CD8-positive, alpha-beta memory T cell (primary cell): ENCODE measurements at places on chromosomes 4 and X. TPM values are rescaled to one million over a fixed set of nuclear protein-coding genes. Genes with fewer than 3 reads are reported as not detected.

Gene TAPT1
- 27.6 TPM for total RNA-seq

Gene KIT
- total RNA-seq, result 0.39 TPM

Gene SH3BGRL
- total RNA-seq, result 30.7 TPM

Gene MAGEB18
- not detected for total RNA-seq

Gene ERVMER34-1
- total RNA-seq, result 0.20 TPM

Gene CFAP99
- total RNA-seq, result 0.07 TPM

DNA sequence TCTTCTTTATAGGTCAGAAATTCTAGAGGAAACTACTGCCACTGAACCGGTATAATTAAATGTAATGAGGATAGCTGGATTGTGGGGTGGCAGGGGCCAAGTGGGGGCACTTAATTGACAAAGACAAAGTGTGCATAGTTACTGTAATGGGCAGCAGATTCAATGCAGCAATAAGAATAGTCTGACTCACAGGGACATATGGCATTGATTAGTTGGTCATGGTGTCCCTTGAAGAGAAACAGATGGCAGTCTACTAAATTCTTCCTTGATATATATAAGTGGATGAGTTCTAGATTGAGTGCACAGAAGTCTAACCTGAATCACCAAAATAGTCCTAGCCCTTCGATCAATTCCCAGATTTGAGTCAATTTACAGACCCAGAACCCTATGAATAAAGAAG lies 31.6 kb downstream of the ETDC start:
- H3K4me1 ChIP-seq, result peaks cover 44% of the 10 kb centered on the region
- no peaks in the 10 kb centered on the region for H3K27me3 ChIP-seq
- no peak for DNase-seq
- H3K4me3 ChIP-seq, result peak overlapping the region; percentile 43
- H3K36me3 ChIP-seq, result no peaks in the 10 kb centered on the region

- no peak overlapping the region for H3K4me3 ChIP-seq
- no peak overlapping the region for H3K27ac ChIP-seq
- H3K27me3 ChIP-seq, result no peaks in the 10 kb centered on the region
Observed at GRCh38 chr4:38396845-38397547, 267.0 kb upstream of the KLF3 start.

DNA sequence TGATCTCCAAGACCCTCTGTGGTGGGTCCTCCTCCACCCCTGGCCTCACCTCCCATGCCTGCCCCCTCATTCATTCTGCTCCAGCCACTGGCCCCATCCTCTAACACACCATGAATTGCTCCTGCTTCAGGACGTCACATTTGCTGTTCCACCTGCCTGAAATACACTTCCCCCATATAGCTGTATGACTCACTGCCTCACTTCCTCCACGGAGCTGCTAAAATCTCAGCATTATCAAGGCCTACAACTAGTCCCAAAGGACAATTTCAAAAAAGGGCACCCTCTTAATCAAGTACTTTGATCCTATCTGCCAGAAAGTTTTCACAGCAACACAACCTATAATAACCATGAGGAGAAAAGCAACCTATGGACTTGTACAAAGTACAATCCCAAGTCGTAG lies 43.6 kb upstream of the PHOX2B start:
- no peaks in the 10 kb centered on the region for H3K4me1 ChIP-seq
- no peak overlapping the region for H3K27ac ChIP-seq
- no peaks in the 10 kb centered on the region for H3K36me3 ChIP-seq
- H3K4me3 ChIP-seq, result no peak overlapping the region
- no peak for DNase-seq

GRCh38 chr4:81605271-81605670 lies 133.6 kb upstream of the RASGEF1B start:
- H3K4me1 ChIP-seq, result no peaks in the 10 kb centered on the region
- H3K27ac ChIP-seq, result no peak overlapping the region
- no peaks in the 10 kb centered on the region for H3K27me3 ChIP-seq
- DNase-seq, result no peak
- H3K36me3 ChIP-seq, result no peaks in the 10 kb centered on the region

GRCh38 chr4:182454440-182455013 lies 211.3 kb downstream of the TENM3 start:
- H3K4me1 ChIP-seq, result peaks cover 9% of the 10 kb centered on the region
- H3K27me3 ChIP-seq, result peaks cover 15% of the 10 kb centered on the region
- no peaks in the 10 kb centered on the region for H3K36me3 ChIP-seq
- no peak for DNase-seq
- H3K27ac ChIP-seq, result no peak overlapping the region

- H3K4me3 ChIP-seq, result no peak overlapping the region
- H3K4me1 ChIP-seq, result no peaks in the 10 kb centered on the region
- H3K27ac ChIP-seq, result no peak overlapping the region
- H3K36me3 ChIP-seq, result no peaks in the 10 kb centered on the region
Observed at GRCh38 chr4:186326391-186326790, 60.4 kb downstream of the F11 start.

DNA sequence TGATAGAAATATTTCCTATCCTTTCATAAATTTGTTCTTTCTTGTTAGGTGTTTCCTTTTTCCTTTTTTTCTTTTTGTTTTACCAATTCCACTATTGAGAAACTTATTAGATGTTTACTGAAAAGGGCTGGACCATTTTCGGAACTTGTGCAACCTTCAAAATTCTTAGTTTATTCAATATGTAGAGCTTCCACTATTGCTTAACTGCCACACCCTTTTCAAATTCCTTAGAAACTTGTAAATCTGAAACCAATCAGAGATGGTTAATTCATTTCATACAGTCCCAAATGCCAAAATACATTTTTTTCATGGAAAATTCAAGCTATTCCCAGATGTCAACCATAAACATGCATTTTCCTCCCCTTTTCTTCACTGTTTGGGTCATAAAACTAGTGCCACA lies 66.1 kb upstream of the SLC39A8 start:
- H3K4me3 ChIP-seq, result no peak overlapping the region
- no peak overlapping the region for H3K27ac ChIP-seq
- H3K4me1 ChIP-seq, result no peaks in the 10 kb centered on the region

- H3K4me1 ChIP-seq, result no peaks in the 10 kb centered on the region
- no peaks in the 10 kb centered on the region for H3K27me3 ChIP-seq
- H3K36me3 ChIP-seq, result no peaks in the 10 kb centered on the region
- H3K4me3 ChIP-seq, result no peak overlapping the region
Observed at GRCh38 chr4:4667622-4668081, 125.8 kb upstream of the STX18 start.

DNA sequence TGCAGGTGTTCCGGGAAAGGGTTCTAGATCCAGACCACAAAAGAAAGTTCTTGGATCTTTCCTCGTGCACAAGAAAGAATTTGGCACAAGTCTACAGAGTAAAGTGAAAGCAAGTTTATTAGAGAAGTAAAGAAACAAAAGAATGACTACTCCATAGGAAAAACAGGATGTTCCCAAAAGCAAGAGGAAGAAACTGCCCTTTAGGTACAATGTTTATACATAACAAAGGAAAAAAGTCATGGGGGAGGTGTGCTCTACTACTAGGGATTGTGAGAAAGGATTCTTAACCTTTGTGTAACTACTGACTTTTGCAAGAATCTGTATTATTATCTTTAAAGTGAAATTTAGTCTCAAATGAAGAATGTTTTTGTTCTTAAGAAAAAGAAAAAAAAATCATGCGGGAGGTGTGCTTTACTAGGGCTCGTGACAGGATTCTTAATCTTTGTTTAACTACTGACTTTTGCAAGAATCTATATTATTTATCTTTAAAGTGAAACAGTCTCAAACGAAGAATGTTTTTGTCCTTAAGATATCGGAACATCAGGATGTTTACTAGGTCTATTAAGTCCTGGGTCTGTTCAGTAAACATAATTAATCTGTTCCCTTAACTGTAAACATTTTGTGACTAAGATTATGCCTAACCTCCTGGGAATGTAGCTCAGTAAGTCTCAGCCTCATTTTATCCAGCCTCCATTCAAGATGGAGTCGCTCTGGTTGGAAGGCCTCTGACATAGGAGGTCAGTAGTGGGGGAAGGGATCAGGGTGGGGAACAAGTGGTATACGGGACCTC lies 110.4 kb upstream of the BEND4 start:
- no peak overlapping the region for H3K4me3 ChIP-seq
- no peaks in the 10 kb centered on the region for H3K27me3 ChIP-seq
- H3K4me1 ChIP-seq, result no peaks in the 10 kb centered on the region
- no peaks in the 10 kb centered on the region for H3K36me3 ChIP-seq
- DNase-seq, result no peak

DNA sequence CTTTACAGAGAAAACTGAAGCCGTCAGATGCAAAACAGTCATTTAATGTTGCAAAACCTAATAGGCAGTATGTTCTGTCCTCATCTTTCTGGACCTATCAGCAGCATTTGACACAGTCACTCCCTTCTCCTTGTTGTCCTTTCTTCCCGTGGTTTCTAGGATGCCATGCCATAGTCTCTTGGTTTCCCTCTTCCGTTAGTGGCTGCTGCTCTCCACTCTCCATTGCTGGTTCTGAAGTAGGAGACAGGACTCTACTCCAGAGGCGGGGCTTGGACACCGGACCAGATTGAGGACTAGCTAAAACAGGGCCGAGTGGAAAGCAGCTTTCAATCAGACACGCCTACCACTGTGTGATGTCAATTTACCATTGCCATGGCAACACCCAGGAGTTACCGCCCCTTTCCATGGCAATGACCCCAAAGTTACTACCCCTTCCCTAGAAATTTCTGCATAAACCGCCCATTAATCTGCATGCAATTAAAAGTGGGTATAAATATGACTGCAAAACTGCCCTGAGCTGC lies 88.8 kb upstream of the CCDC160 start:
- no peak overlapping the region for H3K4me3 ChIP-seq
- H3K27ac ChIP-seq, result no peak overlapping the region
- H3K4me1 ChIP-seq, result no peaks in the 10 kb centered on the region
- DNase-seq, result no peak
- H3K27me3 ChIP-seq, result no peaks in the 10 kb centered on the region

DNA sequence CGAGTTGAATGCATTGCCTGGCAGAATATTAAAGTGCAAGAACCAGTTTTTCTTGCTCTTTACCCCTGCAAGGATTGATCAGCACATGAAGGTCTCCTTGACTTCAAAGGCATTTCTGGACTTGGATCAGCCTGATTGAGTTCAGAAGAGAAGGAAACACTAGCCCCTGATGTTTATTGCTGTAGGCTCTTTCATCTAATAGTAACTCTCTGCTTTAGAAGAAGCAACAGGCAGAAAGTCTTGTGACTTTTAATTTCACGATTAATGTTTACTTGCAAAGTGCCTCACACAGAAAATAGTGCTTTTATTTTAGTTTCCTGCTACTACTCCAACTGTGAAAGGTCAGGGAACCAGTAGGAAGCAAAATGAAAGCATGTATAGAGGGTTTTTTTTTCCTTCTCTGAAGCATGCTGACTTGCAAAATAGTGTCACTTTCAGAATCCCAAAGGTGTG lies 69.1 kb downstream of the PCDH7 start:
- DNase-seq, result no peak
- H3K4me1 ChIP-seq, result no peaks in the 10 kb centered on the region
- no peaks in the 10 kb centered on the region for H3K27me3 ChIP-seq
- no peak overlapping the region for H3K4me3 ChIP-seq
- no peak overlapping the region for H3K27ac ChIP-seq

DNA sequence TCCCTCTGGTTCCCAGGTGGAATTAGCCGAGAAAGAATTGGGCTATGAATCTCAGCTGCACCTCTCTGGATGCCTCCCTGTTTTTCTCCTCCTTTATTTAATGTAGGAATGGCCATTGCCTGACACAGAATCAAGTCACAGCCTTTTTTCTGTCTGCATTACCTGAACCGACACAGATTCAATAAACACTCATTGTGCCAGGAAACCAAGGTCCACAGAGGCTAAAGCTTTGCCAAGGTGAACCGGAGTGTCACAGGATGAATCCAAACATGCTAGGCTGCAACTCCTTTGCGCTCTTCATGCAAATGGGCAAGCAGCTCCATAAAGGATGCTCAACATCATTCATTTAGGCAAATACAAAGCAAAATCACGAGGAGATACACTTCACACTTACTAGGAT lies 199.8 kb upstream of the AGTR2 start:
- DNase-seq, result no peak
- no peaks in the 10 kb centered on the region for H3K27me3 ChIP-seq
